ENCODE measurements at places on chromosomes 3 and 15.

GRCh38 chr3:16329036-16329825 is 64.2 kb downstream of the OXNAD1 start:
- no peak for DNase-seq

GRCh38 chr15:84944311-84944710 is 37.3 kb upstream of the PDE8A start:
- DNase-seq = no peak

DNA sequence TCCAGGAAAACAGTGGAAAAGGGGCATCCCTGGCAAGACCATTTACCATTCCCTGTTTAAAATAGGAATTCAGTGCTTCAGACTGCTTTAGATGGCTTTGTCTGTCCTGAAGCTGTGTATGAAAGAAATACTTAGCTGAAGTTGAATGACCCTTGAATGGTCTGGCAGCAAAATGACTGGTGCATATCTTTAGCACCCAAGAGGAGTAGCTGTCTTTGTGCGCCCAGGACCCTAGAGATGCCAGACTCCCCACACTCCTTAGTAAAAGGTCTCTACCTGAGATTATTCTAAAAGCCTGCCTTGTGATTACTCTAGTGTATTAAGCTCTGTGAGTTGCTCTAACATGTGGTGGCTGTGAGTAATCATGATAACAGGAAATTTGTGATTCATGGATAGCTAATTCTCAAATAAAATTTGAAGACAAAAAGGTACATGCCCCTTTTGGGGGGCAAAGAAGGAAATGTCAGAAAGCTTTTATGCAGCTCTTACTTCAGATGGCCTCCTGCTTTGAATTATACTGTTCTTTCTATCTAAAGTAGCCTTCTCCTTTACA is 3.2 kb downstream of the MAPKBP1 start:
- no peak for DNase-seq

DNA sequence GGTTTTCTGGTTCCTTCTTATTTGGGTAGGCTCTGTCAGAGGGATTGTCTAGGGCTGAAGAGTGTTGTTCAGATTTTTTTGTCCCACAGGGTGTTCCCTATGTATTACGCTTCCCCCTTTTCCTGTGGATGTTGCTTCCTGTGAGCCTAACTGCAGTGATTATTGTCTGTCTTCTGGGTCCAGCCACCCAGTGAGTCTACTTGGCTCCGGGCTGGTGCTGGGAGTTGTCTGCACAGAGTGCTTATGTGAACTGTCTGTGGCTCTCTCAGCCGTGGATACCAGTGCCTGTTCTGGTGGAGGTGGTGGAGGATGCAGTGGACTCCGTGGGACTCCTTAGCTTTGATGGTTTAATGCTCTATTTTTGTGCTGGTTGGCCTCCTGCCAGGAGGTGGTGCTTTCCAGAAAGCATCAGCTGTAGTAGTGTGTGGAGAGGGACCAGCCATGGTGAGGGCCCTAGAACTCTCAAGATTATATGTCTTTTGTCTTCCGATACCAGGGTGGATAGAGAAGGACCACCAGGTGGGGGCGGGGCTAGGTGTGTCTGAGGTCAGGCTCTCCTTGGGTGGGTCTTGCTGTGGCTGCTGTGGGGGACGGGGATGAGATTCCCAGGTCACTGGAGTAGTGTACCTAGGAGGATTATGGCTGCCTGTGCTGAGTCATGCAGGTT is 53.8 kb downstream of the CCDC66 start:
- no peak for DNase-seq

- DNase-seq = peak; percentile 14
Observed at GRCh38 chr3:196159952-196160804, 51.0 kb downstream of the ZDHHC19 start.

- DNase-seq = no peak
Observed at GRCh38 chr3:152331998-152332397, 63.3 kb downstream of the MBNL1 start.

- DNase-seq = no peak
Observed at GRCh38 chr15:29870495-29871151, 48.4 kb upstream of the TJP1 start.

DNA sequence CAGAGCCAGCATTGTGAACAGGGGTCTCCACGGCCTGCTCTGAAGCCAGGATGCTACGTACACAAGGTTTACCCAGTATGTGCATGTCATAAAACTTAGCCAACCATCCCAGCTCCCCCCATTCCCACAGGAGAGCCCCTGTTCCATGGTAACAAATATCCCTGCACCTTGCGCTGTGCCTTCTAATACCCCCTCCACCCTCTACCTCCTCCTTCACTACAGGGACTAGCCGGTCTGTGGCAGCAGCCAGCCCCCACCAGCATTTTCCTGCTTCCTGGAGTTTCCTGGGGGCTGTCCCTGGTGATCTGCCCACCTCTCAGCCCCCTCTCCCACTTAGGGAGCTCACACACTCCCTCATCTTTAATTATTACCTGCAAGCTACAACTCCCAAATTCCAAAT is 20.4 kb downstream of the ACSBG1 start:
- no peak for DNase-seq

GRCh38 chr3:156383441-156384025 is 171.4 kb downstream of the SSR3 start:
- no peak for DNase-seq

DNA sequence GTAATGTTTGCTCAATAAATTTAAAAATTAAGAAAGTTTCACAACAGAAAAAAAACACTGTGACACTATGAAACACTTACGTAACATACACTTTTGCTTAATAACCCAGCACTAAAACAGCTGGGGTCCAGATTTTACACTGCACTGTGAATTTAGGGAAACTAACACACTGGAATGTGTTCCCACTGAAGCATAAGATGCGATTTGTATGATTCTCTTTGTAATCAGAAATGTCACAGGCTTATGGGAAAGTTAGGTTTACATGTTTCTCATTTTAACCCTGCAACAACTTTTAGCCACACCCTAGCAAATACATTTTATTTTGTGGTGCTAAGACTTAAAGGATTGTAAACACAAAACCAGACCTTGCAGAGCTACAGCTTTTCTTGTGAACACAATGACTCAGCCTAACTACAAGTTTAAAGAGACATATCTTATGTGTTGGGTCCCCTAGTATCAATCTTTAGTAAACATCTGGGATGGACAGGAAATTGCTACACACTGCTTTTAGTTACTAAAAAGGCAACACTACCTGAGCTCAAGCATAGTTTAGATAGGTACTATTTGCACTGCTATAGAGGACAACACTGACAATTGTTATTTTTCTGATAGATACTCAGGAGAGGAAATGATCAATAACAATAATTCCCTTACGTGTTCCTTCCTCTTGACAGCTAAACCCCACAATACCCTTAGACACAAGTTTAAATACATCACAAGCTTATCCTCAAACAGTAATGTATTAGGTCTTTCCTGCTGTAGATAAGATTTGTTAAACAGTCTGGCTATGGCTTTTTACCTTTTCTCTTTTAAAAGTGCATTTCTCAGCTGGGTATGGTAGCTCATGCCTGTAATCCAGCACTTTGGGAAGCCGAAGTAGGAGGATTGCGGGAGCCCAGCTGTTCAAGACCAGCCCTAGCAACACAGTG is 3.8 kb downstream of the PLD1 start:
- DNase-seq = peak; percentile 94

- DNase-seq = no peak
Observed at GRCh38 chr15:55555089-55555488, 33.1 kb downstream of the PYGO1 start.

GRCh38 chr3:53464424-53464823 is 30.0 kb upstream of the CACNA1D start:
- no peak for DNase-seq

GRCh38 chr3:96259299-96259698 is 555.1 kb upstream of the EPHA6 start:
- DNase-seq = no peak

DNA sequence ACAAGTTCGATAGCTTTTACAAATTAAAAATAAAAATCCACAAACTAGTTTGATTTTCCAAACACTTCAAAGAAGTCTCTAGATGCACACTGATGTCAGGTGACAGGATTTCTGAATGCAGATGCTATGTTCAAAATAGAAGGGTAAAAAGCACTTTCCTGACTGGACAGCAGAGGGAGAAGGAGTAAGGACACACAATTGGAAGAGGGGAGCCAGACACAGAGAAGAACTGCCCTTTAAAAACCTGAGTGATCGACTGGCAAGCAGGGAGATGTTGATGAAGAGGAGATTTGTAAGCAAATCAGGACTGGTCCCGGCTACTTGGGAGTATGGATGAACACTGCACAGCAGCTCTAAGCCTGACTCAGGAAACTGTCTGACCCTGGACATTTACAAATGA is 612.8 kb downstream of the MAGI1 start:
- DNase-seq = no peak

GRCh38 chr15:67199881-67200763 is 54.3 kb downstream of the AAGAB start:
- DNase-seq = peak; percentile 90

DNA sequence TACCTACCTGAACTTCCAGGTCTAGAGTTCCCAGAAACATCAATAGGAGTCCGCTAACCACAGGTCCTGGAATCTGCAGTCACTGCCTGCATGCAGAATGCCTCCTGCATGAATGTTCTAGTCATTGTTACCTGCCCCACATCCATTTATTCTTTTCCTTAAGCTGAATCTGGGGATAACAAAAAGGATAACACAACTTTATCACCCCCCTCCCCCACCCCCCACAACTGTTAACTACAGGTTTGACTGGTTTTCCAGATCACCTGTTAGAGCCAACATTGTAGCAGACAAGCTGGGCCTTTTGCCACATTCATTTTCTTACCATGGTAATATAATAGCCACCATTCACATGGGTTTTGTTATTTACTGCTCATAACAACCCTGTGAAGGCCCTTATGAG is 4.6 kb upstream of the CTSH start:
- no peak for DNase-seq

- no peak for DNase-seq
Observed at GRCh38 chr3:86234506-86235254, 756.3 kb downstream of the VGLL3 start.

DNA sequence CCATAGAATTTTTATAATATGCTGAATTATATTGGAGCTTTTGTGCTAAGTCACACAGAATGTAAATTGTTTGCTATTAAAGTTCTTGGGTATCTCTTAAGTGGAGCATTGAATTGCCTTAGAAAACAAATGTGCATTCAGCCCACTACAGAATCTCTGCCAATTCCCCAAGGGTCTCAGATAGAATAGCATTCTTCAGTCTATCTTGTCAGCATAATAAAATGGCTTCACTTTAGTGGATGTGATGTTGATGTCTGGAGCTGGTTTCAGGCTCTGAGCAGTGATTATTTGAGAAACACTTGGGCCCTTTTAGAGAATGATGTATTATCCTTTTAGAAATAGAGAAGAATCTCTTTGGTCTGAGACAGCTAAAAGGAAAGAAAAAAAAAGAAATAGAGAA is 45.2 kb downstream of the LRCH3 start:
- no peak for DNase-seq

GRCh38 chr3:124257336-124257864 is 265.5 kb upstream of the ROPN1 start:
- no peak for DNase-seq

- DNase-seq = no peak
Observed at GRCh38 chr15:76340198-76340802, 3.7 kb downstream of the ISL2 start.

DNA sequence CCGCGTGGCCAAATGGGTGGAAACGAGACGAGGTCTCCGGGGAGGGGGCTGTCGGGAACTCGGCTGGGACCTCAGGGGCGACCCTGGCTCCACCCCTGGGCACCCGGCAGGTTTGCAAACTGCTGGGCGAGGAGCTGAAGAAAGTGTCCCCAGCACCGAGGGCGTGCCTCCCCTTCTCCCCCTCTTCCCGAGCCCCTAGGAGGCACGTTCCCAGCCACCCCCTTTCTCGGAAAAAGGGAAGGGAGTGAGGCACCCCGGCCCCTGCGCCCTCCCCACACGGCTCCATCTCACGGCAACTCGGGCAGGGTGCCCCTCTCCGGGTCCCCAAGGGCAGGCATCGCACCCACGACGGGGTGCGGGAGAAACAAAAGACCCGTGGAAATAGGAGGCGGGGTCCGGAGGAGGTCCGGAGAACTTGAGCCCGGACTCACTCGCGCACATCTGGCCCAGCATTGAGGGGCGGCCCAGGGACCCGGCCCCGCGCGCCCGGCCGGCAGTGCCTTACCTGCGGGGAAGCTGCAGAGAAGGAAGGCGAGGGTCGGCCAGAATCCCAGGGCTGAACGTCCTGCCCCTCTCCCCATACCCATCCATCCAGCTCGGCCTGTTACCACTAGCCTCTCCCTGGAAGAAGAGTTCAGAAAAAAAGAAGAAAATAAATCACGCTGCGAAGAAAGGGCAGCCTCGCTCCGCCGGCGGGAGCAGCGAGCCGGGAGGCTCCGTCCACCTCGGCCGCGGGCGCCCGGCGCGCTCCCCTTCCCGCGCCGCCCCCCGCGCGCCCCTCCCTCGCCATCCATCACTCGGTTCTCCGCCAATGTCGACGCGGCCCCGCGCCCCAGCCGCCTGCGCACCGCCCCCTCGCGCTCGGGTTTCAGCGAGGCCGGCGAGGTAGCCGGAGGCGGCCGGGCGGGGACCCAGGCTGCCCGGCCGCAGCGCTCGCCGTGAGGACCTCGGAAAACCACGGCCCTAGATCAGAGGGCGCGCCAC is 16.3 kb downstream of the RGMA start:
- DNase-seq = peak; percentile 37

DNA sequence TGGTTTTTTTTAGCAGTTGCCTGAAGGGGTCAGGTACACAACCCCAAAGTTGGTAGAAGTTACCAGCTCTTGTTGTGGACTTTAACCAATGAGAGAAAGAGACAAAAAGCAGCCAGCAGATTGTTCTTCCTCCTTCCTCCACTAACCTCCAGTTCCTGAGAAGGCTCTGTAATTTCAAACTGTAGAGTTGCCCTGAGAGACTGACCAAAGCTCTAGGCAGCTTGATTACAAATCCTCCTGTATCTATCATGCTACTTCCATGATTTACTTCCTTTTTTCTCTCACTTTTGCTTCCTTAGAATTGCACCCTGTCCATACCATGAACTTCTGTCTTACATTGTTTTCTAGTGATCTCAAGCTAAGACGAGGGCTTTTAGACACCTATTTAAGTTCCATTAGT is 29.2 kb downstream of the NSUN3 start:
- DNase-seq = no peak

DNA sequence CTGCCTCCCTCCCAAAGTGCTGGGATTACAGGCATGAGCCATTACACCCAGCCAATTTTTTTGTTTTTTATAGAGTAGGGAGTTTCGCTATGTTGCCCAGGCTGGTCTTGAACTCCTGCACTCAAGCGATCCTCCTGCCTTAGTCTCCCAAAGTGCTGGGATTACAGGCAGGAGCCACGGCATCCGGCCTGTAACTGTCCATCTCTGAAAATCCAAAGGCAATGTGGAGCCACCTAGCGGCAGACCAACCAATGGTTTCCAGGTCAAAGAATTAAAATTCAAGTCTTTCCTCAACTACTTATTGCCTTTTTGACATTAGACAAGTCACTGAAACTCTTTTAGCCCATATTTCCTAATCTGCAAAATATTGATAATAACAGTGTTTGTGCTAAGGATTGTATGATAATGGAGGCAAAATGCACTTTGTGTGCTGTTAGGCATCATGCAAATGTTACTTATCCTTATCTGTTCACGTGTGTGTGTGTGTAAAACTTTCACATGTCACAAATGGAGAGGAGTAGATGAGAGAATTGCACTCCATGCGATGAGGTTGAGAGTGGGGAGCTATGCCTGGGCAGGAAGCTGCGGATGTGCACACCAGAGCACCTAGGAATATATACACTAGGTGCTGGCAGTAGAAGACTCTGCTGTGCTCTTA is 48.7 kb downstream of the COL8A1 start:
- peak; percentile 28 for DNase-seq

Measured in AG09319 (cell line).